ENCODE measurements at places on chromosomes 3 and 15. TPM values are rescaled to one million over a fixed set of nuclear protein-coding genes. Genes with fewer than 3 reads are reported as not detected.

The TOPBP1 gene
- total RNA-seq = 25.0 TPM

The CCDC9B gene
- total RNA-seq = 46.2 TPM

The NANOGP8 gene
- not detected for total RNA-seq

The ILDR1 gene
- total RNA-seq = not detected

The GOLGA8T gene
- total RNA-seq = not detected

The C15orf40 gene
- 10.9 TPM for total RNA-seq
